Activated CD8-positive, alpha-beta memory T cell treated with anti-CD3 and anti-CD28 coated beads for 48 hours (primary cell): ENCODE measurements at places on chromosomes 7 and 10.

- no peak for DNase-seq
These were observed 71.8 kb upstream of the LRRN3 start for GRCh38 chr7:111018960-111019736.

DNA sequence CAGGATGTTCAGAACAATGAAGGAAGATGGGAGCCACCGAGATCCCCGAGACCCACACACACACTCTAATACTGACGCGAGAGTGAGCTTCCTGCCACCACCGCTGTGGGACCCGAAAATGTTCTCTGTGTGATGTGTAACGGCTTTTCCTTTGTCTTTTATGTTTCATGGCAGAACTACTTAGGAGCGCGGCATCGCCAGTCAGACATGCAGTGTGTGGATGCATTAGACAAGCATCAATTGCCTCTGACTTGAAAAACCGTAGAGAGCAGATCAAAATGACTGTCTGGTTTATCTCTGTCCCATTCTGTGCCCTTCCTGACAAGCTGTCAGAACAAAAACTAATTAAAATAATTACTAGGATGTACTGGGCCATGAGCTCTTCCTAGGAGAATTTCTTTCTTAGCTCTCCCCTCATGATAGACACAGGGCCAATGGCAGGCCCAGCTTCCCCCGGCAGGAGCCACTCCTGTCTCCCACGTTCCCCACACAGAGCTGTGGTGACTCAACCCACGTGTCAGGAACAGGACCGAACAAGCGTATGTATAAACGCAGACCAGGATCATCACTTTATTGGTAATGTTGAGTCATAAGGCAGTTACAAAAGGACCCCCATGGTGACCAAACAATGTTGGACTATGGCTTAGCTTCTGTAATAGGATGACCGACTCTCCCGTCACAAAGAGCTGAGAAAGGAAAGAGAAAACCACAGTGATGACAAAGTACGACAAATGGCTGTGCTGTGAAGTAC is 705.0 kb downstream of the PARD3 start:
- no peak for DNase-seq

DNA sequence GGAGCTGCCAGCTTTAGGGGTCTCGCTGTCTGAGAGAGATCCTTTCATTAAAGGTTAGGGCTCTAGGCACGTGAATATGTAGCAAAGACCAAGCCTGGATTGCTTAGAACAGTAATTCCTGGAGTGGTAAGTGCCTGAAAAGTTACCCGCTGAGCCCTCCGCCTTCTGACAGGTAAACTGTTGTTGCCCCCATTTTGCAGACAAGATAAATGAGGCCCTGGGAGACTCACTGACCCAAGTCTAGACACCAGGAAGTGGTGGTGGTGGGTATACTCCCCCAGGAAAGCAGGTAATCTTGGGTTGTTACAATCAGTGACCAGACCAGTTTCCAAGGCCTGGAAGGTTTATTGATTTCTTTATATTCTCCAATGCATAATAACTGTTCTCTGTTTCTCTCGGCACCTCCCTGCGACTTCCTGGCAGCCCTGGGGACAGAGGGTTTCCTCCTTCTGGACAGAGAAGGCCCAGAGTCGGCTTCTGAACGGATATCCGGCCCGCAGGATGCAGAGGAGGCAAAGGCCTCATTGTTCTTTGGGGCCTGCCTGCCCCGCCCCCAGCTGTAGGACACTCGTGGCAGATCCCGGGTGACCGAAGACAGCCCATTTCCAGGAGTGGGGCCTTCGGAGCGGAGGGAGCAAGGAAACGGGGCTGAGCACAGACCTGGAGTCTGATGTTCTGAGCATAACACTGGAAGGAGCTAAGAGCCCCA is 1.3 kb upstream of the GRK5 start:
- DNase-seq: peak; percentile 28

- no peak for DNase-seq
These were observed 26.1 kb downstream of the KLRG2 start for GRCh38 chr7:139457153-139457946.

DNA sequence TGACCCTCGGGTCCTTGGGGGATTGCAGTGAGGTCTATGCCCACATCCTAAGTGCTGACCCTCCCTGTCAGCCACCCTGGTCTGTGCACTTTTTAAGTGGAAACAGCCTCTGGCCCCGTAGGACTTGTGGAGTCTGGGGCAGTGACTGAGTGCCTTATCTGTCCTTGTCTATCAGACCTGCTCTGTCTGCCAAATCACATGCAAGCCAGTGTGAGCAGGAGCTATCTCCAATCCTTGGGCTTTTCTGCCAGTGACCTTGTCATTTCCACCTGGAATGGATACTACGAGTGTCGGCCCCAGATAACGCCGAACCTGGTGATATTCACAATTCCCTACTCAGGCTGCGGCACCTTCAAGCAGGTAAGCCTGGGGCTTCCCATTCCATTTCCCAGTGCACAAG is 62.7 kb downstream of the C10orf120 start:
- DNase-seq: no peak

DNA sequence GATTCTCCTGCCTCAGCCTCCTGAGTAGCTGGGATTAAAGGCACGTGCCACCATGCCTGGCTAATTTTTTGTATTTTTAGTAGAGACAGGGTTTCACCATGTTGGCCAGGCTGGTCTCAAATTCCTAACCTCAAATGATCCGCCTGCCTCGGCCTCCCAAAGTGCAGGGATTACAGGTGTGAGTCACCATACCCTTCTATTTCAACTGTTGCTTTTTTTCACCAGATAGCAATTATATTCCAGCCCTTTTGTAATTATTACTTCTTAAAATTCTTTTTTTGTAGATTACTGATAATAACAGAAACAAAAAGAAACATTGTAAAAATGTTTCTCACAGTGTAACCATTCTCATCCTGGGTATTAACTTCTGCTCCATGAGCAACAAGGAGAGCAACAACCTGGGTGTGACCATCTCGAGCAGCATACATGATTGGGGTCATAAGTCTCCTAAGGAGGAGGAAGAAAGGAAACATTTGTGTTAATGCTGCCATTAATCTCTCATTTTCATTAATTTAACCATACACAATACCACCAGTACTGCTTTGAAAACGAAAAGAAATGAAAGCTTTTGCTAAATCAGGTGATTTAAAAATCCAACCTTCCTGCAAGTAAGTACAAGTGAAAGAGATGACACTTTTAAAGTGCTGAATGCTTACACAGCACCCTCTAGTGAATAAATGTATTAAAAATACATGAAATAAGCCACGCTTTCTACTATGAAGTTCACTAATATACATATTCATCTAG is 41.8 kb downstream of the ASZ1 start:
- no peak for DNase-seq

DNA sequence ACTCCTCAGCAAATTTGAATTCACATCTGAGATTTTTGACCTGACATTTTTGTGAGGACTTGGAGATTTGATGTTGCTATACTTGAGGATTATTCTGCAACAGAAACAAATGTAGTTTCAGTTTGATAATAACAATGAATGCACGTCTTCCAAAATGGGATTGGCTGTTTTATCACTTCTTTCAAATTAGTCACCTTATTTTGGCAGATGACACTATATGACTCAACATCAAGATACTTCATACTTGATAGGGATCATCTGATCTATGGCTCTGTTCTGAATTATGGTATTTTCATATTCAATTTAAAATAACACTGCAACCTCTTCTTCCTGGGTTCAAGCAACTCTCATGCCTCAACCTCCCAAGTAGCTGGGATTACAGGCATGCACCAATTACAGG is 24.2 kb downstream of the ARL5B start:
- no peak for DNase-seq
